Left colon (tissue), 2 donors: ENCODE measurements at places on chromosomes 1 and 21. TPM values are rescaled to one million over a fixed set of nuclear protein-coding genes. Genes with fewer than 3 reads are reported as not detected.

IQGAP3 gene
- total RNA-seq = 10.5 TPM

- DNase-seq = no peak
These were observed 5.7 kb downstream of the THEMIS2 start for GRCh38 chr1:27878039-27878438.

GRCh38 chr1:193457676-193458075 lies 271.3 kb upstream of the B3GALT2 start:
- DNase-seq = no peak

GJA8 gene
- total RNA-seq = not detected

UTS2 gene
- total RNA-seq = not detected

- no peak for DNase-seq
These were observed 43.6 kb upstream of the WNT2B start for GRCh38 chr1:112465122-112465521.

- peak; percentile 41 for DNase-seq
These were observed 207.3 kb downstream of the SLC45A1 start for GRCh38 chr1:8525216-8525557.
